ENCODE measurements at places on chromosomes 3 and 15.

DNA sequence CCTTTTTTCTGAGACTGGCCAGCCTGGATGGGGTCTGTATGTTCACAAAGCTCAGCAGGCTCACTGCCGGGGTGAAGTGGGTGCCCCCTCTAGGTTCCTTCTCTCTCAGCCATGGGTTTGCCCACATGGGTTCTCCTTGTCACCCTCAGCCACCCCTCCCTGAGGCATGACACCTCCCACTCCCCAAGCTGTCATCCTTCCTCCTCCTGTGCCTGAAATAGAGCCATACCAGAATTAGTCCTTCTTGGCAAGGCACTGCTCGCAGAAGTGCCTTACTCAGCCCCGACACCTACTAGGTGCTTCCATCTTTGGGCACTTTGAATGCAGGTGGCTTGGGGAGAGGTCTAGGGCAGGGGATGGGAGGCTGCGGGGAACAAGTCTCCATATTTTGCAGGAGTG is 62.9 kb upstream of the SEC13 start:
- DNase-seq: no peak

DNA sequence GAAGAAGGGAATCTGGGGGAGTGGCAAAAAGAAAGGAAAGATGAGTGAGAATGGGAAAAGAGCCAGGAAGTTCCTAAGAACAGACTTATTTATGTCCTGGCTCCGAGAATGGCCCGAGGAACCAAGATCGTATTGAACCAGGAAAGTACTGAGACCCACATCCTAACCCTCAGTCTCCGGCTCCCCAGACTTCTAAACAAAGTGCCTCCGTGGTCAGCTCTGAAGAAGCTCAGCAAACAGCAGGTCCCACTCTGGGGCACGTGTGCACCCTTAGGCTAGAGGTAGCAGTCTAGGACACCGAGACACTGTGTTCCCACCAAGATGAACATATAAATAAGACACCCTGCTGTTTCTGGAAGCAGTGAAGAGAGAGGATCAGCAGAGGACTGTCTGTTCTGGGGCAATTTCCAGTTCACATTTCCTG is 307.4 kb downstream of the NTRK3 start:
- DNase-seq: no peak

GRCh38 chr3:169759256-169759655 is 5.6 kb downstream of the TERC start:
- peak; percentile 53 for DNase-seq

DNA sequence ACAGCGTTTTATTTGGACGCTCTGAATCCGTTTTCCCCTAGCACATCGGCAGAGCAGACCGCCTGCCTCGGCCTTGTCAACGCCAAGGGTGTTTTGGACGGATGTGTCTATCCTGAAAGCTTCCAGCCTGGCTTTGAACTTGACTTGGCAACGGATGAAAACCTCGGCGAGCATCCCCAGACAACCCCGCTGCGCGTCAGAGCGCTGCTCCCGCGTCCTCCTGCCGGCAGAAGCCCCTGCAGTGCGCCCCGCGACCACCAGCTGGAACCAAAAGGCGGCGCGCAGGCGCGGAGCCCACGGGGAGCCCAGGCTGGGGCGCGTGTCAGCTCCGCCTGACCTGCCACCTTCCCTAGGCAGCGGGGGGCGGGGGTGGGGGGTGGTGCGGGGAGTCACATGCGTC is 26.2 kb upstream of the ARL8B start:
- no peak for DNase-seq

DNA sequence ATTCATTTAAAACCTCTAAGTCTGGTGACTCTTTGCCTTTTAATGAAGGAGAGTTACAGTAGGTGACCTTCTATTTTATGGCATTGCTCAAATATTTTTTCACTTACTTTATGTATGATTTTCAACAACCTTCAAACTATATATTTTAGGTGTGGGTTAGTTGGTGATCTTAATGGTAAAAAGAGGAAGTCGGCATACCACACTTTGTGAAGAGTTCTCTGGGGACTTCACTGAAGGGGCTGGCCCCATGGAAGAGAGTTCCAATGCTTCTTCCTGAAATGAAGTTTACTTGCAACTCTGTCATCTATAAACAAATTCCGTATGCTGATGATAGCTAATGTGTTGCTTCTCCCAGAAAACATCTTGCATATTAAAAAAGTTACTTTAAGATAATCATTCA is 647.0 kb upstream of the SGO1 start:
- no peak for DNase-seq

DNA sequence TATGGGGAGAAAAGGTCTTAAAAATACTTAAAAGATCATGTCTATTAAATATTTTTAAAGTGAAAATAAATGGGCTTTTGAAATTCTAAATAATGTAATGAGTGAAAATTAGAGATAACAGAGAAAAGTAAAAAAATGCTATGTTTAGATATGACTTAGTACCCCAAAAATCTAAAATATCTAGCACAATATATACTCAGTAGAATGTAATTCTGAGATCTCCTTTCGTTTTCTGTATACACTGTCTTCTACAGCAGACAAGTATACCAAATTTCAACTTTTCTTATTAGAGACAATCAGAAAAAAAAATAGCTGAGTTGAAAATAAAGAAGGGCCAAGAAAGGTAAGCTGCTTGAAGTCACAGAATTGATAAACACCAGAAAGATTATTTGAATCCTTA is 140.8 kb downstream of the ADAM10 start:
- DNase-seq: no peak

DNA sequence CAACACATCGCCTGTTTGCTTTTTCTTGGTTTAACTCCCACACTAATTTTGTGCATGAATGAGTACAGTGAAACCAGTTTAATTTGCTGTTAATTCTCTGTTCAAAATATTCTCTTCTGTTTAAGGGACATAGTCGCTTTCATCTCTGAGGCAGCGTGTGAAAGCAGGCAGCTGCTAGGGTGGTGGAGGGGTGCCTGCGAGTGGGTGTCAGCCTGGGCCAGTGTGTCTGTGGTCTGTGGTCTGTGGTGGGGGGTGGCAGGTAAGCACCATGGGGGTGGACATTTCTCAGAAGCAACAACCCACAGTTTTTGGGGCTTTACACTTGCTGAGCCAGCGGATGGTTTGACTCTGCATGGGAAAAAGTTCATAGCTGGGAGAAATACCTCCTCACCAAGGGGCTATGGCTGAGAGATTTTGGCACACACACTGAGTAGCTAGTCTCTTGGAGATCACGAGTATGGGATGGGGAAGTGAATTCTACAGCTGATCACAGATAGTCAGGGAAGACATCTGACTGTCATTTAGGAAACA is 109.2 kb downstream of the EPHB1 start:
- DNase-seq: no peak

- peak; percentile 10 for DNase-seq
Measured at GRCh38 chr3:130345487-130346079, at the start of gene COL6A5. Gene COL6A5 (plus strand): TSS chr3:130345672. CDS start chr3:130373639, 27,967 bp downstream.

DNA sequence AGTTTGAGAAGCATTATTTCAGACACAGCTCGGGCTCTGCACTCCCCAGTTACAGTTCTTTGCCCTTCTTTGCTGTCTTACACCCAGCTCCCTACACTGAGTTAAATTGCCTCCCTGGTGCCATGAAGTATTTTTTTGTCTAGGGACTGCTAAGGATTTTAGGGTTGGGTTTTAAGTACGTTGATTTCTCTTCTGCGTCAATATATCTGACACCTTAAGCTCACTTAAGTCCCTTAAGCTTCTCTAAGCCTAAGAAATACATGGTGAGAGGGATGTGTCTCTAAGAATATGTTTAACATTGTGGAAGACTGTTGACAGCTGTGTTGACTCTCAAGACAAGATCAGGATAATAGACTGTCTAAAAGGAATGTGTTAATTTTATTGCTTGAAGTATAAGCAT is 400.5 kb downstream of the PTPRG start:
- no peak for DNase-seq

GRCh38 chr3:81778678-81779182 is 17.3 kb upstream of the GBE1 start:
- no peak for DNase-seq

DNA sequence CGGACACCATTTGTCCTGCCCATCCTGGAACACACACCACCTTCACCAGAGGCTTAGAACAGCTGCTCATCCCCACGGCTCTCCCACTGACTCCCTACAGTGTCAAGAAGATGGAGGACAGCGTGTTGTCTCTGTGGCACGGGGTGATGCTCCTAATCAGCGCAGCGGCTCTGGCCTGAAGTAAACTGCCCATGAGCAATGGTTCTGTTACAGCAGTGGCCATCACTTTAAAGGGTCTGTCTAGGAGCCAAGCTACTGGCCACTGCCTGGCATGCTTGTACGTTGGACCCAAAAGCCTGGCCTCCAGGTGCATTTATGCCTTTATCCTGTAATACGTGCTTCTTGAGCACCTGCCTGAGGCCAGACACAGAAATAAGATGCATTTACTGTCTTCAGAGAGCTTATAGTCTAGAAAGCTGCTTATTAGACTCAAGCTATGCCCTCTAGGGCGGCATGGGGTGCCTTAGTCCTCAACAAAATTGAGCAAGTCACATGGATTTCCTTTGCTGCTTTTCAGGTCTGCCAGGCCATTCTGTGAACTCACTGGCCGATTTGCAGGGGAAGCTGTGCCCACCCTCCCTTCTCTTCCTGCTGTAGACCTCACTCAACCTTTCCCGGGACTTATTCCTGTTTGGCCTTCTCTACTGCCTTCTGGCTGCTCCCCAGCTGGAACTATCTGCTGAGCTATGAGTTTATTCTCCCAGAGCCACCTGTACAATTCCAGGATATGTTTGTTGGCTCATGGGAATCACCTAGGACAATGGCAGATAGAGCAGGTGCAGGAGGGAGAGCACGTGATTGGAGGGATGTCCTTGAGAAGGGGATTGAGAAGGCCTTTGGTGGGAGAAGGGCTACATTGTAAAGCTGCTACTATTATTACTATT is 51.9 kb downstream of the STARD5 start:
- DNase-seq: no peak

DNA sequence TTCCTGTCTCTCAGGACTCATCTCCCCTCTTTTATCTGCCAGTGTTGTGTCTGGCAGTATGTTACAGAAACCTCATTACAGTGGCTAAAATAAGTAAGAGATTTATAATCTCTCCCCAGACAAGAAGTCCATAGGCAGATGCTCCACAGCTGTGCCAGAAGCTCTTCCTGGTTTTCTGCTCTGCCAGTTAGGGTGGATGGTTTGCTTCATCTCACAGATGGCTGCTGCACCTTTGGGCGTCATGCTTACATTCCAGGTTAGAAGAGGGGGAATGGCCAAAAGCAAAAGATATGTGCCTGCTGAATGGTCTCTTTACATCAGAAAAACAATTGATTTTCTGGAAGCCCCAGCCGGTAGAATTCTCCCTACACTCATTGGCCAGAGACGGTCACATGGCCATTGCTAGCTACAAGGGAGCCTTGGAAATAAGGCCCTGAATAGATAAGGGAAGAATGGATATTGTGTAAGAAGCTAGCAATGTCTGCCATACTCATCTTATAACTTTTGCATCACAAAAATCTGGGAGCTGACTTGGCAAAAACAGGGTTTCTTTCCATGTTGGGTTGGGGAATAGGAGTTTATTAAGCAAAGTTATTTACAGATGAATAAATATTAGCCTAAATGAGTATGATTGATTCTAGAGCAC is 91.1 kb downstream of the PDCD6IP start:
- no peak for DNase-seq

GRCh38 chr3:46676601-46677410 is 16.7 kb downstream of the ALS2CL start:
- no peak for DNase-seq

- DNase-seq: no peak
Measured at GRCh38 chr3:71191031-71191482, 392.5 kb downstream of the FOXP1 start.

- no peak for DNase-seq
Measured at GRCh38 chr15:86394866-86395265, 315.2 kb downstream of the AGBL1 start.

DNA sequence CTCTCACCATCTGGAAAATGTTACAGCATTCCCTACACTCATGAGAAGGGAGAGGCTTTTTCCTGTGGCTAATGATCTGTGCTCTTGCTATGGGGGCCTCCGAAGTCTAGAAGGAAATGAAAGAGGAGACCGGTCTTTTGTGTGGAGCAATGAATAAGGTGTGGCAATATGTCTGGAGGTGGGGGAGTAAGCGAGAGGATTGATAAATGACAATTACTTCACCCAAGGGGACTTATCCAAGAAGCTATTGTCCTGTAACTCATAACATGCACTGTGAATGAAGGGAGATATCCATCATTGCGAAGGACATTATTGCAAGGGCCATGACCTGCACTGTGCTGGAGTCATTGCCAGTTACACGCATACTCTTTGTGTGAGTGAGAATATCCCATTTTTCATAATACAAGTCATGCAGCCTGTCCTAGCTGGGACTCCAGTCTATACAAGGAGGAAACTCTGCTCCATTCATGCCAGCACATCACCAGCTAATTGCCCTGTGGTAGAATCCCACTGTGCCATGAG is 37.7 kb upstream of the SYNPR start:
- DNase-seq: no peak

DNA sequence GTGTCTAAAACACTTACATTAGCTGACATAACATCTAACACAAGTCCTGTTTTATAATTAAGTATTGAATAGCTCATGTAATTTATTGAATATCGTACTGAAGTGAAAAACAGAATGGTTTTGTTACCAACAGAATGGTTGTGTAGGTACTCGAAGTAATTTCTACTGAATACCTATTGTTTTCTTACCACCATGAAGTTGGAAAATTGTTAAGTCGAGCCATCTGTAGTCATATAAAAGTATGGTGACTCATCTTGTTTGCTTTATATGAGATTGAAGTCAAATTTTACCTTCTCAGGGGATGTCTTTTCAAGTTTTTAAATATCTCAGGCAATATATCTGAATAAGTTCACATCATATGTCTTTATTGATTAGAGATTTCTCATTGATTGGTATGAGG is 37.6 kb downstream of the PIAS1 start:
- no peak for DNase-seq

- DNase-seq: no peak
Measured at GRCh38 chr3:69290006-69290405, 95.9 kb downstream of the FRMD4B start.

Data from hematopoietic multipotent progenitor cell (in vitro differentiated cells).